Retinal pigment epithelial cell (primary cell): ENCODE measurements at places on chromosomes 2 and 18.

DNA sequence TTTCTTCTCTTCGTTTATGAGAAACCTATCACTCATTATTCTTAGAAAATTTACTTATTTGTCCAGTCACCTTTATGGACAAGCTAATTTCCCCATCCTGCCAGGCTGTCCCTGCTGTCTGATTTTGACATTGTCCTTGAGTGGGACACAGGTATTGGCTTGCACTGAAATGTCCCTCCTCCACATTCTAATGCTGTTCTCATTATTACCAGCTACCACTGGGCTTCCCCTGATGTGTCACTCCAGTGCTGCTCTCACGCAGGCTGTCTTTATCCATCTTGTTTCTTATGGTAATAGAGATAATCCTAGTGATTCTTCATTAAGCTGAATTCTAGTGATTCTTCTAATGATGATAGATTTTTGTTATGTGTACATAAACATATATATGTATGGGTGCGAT is 48.1 kb upstream of the RBMS1 start:
- no peak for DNase-seq

DNA sequence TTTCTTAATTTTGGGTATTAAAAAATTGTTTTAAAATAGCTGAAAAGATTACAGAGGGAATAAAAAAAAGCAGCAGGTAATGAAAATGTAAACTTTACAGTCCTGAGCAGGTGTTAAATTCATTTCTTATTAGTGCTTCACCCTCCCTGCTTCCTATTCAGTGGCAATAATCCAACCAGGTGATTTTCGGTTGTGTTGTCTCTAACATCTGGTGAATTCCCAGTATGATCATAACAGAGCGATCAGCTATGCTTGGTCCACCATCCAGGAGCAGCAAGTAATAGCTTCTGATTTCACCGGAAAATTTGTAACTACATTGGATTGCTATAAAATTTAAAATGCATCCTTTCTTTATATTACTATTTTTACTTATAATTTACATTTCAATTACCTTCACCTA is 673.1 kb downstream of the SOCS6 start:
- no peak for DNase-seq

- DNase-seq: peak; percentile 28
These were observed 25.9 kb upstream of the NEB start for GRCh38 chr2:151760139-151760650.

DNA sequence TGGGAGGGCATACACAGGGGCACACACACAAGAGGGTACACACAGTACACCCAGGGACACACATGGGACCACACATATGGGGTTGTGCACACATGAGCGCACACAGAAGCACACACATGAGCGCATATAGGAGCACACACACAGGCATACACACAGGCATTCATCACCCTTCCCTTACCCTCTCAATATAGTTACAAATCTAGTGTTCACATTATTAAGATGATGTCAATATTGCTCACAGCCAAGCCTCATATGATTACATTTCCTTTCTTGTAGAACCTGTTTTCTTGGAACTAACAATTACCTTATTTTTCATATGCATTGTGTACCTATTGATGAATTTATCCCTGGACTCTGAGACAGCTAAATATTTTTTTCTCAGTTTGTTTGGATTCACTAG is 156.7 kb downstream of the FHOD3 start:
- DNase-seq: no peak

- DNase-seq: no peak
These were observed 90.3 kb upstream of the SESTD1 start for GRCh38 chr2:179354739-179355537.

DNA sequence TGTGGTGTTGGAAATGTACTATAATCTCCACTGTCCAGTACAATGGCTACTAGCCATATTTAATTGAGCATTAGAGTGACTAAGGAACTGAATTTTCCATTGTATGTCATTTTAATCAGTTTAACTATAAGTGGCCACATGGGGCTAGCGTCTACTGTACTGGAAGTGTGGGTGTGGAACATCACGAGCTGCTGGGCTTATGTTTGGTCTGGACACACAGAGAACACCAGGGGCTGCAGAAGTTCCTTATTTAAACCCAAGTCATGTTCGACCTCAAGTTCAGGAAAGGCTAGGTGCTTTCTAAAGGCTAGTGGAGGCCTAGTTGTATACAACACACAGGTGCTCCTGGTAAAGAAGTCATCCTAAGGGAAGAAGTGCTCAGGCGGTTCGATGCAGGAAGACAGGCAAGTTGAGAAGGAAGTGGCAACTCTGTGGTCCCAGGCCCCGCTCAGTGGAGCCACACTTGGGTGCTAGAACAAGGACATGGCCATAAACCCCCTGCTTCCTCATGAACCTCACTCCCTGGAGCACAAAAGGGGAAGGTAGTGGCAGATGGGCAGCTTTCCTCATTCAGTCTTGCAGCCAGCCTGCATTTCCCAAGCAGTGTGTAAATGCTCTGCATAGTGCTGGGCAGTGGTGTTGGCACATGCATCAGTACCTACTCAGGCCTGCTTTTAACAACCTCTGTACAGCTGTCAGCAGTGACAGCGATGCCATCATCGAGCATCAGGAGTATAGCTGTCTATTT is 13.3 kb downstream of the LGALSL start:
- no peak for DNase-seq

- no peak for DNase-seq
These were observed 44.8 kb downstream of the ZAP70 start for GRCh38 chr2:97758131-97758705.

GRCh38 chr2:54279385-54279784 is 23.4 kb upstream of the TSPYL6 start:
- no peak for DNase-seq

DNA sequence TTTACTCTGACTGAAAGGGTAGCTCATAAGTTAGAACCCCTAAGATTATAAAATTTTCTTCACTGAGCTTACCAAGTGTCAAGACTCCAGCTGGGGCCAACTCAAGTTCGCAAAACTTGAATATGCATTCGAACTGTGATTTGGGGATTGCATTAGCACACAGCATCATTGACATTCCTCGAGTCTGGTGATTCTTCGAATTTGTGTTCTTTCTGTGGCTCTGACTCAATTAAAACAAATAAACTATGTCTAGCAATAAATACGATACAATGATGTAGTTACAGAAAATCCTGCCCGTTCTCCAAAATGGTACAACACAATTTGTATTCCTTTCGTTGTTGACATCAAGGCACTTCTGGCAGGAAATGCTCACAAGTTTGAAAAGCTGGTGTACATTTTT is 11.1 kb downstream of the CCL20 start:
- no peak for DNase-seq

GRCh38 chr18:59323931-59324622 is 5.6 kb upstream of the CPLX4 start:
- no peak for DNase-seq

DNA sequence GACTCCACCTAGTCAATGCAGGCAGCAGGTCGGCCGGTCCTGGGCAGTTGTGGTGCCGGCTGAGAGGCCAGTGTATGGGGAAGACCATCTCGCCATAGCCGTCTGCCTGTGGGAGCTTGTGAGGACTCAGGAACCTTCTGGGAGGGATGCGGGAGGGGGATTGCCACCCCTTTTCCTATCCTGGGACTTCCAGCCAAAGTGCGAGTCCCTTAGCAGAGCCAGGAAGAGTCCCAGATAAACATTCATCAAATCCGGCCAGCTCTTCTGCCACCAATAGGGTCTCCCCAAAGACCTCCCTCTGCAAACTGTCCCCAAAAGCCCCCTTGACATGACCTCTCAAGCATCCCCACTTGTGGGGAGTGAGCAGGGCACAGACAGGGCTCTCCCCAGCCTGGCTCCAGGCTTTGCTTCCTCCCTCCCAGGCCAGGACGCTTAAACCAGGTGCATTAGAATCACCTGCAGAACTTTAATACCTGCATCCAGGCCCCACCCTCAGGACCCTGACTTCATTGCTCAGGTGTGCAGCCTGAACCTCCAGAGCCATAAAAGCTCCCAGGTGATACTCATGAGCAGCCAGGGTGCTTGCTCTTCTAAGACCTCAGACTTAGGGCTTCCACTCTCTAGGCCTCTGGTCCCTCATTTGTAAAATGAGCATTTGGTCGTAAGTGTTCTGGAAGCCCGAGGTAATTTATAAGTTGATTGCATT is 159.3 kb downstream of the CAPN13 start:
- DNase-seq: no peak

GRCh38 chr2:62705859-62706720 is 577 bp downstream of the EHBP1 start:
- DNase-seq: no peak

- peak; percentile 72 for DNase-seq
These were observed 186.3 kb downstream of the TCF4 start for GRCh38 chr18:55401638-55402191.

DNA sequence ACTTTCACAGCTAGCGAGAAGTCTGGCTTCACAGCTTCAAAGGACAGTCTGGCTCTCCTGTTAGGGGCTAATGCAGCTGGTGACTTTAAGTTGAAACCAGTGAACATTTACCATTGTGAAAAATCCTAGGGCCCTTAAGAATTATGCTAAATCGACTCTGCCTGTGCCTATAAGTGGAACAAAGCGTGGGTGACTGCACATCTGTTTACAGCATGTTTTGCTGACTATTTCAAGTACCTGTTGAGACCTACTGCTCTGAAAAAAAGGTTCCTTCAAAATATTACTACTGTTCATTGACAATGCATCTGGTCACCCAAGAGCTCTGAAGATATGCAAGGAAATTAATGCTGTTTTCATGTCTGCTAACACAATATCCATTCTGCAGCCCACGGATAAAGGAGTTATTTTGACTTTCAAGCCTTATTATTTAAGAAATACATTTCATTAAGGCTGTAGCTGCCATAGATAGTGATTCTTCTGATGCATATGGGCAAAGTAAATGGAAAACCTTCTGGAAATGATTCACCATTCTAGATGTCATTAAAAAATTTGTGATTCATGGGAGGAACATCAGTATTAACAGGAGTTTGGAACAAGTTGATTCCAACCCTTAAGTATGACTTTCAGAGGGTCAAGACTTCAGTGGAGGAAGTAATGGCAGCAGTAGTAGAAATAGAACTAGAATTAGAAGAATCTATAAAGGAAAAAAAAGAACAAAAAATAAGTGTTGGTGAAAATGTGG is 48.9 kb downstream of the POLR1A start:
- DNase-seq: no peak

- no peak for DNase-seq
These were observed 507.9 kb upstream of the CDH2 start for GRCh38 chr18:28684746-28685355.

DNA sequence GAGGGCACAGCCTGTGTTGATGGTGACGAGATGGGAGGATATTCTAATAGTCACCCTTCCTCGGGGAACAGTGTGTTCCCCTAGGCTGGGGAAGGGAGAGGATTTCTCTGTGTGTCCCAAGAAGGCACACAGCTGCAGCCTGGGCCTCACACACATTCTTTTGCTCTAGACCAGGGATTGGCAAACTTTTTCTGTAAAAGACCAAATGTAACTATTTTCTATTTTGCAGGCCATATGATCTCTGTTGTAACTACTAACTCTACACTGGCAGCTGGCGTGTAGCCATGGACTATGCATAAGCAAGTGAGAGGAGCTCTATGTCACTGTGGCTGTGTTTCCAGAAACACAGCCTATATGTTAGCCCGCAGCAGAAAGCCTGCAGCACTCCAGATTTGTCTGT is 65.8 kb downstream of the ARHGAP28 start:
- DNase-seq: no peak

DNA sequence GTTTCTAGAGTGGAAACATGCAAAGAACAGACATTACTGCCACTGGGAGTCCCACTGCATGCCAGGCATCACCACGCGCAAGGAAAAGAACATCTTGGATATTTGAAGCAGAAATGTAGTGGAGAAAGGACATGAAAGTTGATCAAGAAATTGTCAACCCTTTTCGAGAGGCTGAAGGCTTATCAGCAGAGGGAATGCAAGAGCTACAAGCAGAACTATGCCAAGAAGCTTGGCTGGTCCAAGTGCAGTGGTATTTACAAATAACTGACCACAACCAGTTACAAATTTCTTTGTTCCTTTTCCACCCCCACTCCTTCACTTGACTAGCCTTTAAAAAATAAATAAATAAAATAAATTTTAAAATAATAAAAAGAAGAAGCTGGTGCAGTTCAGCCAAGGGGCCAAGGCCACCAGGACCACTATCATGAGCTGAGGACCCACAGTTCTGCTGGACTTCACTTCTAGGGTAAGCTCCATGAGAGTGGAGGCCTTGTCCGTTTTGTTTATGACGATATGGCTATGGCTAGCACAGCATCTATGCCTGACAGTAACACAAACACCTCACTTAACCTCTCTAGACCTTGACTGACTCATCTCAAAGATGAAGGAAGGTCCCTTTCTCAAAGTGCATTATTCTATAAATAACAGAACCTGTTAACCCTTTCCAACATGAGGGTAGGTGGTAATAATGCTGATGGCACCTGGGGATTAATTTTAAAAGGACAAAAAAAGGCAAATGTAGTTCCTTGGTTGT is 20.9 kb downstream of the MARCHF4 start:
- DNase-seq: no peak

GRCh38 chr2:167924556-167924955 is 322.8 kb downstream of the STK39 start:
- DNase-seq: no peak

- DNase-seq: no peak
These were observed 1.8 kb upstream of the ALPP start for GRCh38 chr2:232376713-232377112.

DNA sequence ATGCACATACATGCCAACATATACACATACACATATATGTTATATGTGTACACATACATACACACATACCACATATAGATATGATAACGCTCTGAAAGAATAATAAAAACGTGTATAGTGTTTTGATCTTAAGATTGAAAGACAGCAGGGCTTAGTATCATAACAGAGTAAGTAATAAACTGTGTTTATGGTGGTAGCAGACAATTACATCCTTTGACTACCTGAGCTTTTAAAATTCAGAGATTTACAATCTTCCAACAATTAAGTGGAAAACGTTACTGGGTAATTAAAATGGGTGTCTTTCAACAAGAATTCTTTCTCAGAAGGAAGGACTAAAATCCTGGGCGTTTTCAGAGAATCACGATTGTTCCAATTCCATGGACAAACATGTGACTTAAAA is 552.4 kb downstream of the EPHA4 start:
- DNase-seq: no peak

DNA sequence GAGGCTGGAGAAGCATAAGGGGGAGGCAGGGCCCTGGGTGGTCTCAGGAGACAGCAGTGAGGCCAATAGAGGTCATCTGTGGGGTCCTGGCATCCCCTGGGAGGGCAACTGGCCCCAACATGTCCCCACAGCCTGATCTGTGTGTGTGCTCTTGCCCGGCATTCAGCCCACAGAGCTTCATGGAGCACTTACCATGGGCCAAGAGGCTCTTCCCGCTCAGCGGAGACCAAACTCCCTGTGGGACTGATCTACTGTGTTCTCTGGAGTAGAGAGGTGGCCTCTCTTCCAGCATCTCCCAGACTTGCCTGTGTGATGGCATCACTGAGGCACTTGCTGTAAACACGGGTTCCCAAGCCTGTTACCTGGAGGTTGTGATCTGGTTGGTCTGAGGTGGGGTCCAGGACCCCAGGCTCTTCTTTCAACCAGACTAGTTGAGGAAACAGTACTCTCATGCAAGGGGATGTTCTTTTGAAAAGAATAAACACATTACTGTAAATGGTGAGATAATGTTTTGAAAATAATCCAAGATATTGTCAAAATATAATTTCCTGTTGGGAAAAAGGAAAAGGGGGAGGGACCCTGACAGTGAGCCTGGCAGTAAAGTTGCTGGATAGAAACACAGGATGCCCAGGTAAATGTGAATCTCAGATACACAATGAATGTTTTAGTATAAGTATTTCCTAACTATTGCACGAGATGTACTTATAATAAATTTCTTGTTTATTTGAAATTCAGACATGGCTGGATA is 67.6 kb downstream of the SOWAHC start:
- DNase-seq: no peak

GRCh38 chr2:166784296-166784946 is 103.9 kb upstream of the XIRP2 start:
- no peak for DNase-seq
